ENCODE measurements at places on chromosomes 16 and 17. TPM values are rescaled to one million over a fixed set of nuclear protein-coding genes. Genes with fewer than 3 reads are reported as not detected.

The HOXB8 gene
- not detected for total RNA-seq

The SLFN11 gene
- total RNA-seq, result 53.2 TPM

The NTN3 gene
- 0.22 TPM for total RNA-seq

The GAS2L2 gene
- total RNA-seq, result not detected

The ARHGDIG gene
- not detected for total RNA-seq

The DLX3 gene
- not detected for total RNA-seq

The CD300LB gene
- total RNA-seq, result not detected

The SKAP1 gene
- not detected for total RNA-seq

The CYBA gene
- total RNA-seq, result 136 TPM

The LRRC37A3 gene
- total RNA-seq, result 7.4 TPM

The MKS1 gene
- 14.6 TPM for total RNA-seq

The TVP23A gene
- total RNA-seq, result not detected

The TRPV3 gene
- 5.5 TPM for total RNA-seq

The FBXL16 gene
- not detected for total RNA-seq

The CRYBA1 gene
- not detected for total RNA-seq

The SRCIN1 gene
- not detected for total RNA-seq

The SOST gene
- total RNA-seq, result not detected

The MYL4 gene
- total RNA-seq, result not detected

The SECTM1 gene
- 36.3 TPM for total RNA-seq

The PPY gene
- total RNA-seq, result not detected

The SLC12A3 gene
- not detected for total RNA-seq

The TAF15 gene
- 50.6 TPM for total RNA-seq

The UMOD gene
- not detected for total RNA-seq

The LITAFD gene
- total RNA-seq, result not detected

The ARL5C gene
- not detected for total RNA-seq

The WNK4 gene
- total RNA-seq, result 0.44 TPM

The TMEM238L gene
- not detected for total RNA-seq

Data from placental pericyte (primary cell).